ENCODE measurements at places on chromosomes 1 and 21.
A peak's percentile ranks its signal among the peaks of the same experiment; 100 is the strongest.

DNA sequence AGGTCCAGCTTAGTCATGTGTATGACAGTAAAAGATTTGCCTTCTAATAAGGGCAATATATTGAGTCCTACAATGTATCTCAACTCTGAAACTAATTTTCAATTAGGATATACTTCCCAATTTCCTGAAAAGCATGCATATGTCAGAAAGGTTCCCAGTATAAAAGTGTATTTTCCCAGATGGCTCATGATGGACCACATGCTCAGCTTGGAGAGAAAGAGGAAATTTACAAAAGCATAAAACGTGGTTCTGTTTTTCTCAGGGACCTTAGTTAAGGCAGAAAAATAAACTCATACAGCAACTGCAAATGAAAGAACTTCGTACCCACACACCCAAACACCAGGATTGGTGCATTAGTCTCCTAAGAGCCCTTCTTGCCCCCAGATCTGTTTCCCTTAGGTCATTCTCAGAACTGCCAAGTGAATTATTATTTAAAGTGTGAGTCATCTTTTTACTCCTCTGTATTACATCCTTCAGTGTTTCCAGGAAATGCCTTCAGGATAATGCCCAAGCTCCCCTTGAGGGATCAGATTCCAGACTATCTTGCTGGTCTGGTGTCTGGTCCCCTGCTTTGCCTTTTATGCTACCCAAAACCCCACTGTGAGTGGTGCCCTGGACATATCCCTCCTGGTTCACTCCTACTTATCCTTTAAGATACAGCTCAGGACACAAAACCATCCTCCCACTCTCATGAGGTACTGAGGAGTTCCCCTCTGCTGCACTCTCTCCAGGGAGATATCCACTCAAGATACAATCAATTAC lies 57.4 kb downstream of the SSX2IP start:
- peak overlapping the region; percentile 89 for H3K27ac ChIP-seq
- no peak for DNase-seq
- H3K4me3 ChIP-seq = no peak overlapping the region
- peaks cover 25% of the 10 kb centered on the region for H3K4me1 ChIP-seq
- H3K36me3 ChIP-seq = no peaks in the 10 kb centered on the region

DNA sequence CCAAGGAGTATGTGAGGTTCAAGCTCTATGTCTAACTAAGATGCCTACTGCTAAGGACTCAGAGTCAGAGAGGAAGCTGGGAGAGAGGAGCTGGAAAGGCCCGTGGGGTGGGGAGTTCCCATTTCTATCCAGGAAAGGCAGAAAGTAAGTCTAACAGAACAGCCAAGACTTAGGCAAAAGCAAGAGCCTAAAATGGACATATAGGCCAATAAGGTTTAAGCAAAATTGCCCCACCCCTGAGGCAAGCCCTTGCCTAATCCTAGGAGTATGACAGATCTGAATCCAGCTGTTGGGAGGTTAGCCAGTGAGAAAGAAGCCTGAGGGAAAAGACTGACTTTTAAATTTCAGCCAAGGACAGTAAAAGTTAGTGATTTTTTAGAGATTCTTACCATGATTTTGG lies 1.6 kb upstream of the KLHDC9 start:
- H3K4me1 ChIP-seq = peaks cover 12% of the 10 kb centered on the region
- no peak for DNase-seq
- H3K27me3 ChIP-seq = no peaks in the 10 kb centered on the region
- no peak overlapping the region for H3K27ac ChIP-seq
- H3K36me3 ChIP-seq = peaks cover 16% of the 10 kb centered on the region

DNA sequence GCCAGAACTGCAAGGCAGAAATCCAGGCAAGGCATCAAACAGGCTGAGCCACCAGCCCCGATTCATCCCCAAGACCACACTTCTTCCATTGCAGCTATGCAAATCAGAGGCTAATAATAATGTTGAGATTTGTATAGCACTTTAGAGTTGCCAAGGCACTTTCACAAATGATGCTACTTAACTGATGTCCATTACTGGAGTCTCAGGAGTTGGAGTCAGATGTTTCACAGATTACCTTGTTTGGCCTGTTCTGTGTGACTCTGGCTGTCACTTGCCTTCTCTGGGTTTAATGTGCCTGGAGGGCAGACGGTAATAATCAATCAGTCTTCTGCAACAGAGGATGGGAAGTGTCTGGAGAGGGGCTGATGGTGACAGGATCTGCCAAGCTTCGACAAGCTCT lies 40.8 kb upstream of the MPZL1 start:
- H3K27me3 ChIP-seq = no peaks in the 10 kb centered on the region
- H3K27ac ChIP-seq = no peak overlapping the region
- no peaks in the 10 kb centered on the region for H3K36me3 ChIP-seq
- H3K4me3 ChIP-seq = no peak overlapping the region

DNA sequence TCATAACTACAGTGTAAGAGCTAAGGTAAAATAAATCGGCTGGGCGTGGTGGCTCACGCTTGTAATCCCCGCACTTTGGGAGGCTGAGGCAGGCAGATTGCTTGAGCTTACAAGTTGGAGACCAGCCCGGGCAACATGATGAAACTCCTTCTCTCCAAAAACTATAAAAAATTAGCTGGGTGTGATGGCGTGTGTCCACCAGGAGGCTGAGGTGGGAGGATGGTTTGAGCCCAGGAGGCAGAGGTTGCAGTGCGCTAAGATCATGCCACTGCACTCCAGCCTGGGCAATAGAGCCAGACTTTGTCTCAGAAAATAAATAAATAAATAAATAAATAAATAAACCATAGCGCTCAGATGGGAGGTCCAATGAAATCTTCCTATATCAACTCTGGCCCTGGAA lies 16.7 kb upstream of the FAM110D start:
- H3K4me3 ChIP-seq = no peak overlapping the region
- no peaks in the 10 kb centered on the region for H3K36me3 ChIP-seq
- peaks cover 5% of the 10 kb centered on the region for H3K4me1 ChIP-seq
- no peaks in the 10 kb centered on the region for H3K27me3 ChIP-seq
- no peak overlapping the region for H3K27ac ChIP-seq
- DNase-seq = no peak

DNA sequence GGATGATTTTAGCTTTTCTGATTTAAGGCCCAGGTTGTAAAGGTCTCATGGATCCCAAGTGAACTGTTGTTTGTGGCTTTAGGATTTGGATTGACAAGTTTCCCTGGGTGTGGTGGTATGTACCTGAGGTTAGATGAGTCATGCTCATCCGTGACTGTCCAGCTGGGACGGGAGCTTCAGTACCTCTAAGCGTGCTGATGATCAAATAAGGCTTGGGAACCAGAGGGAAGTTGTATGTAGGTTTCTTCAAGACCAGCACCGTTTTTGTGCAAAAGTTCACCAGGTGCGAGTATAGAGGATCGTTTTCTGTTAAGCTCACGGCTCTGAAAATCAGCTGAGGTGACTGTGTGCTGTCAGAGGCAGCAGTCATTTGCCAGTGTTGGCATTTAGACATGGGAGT lies 19.8 kb downstream of the PLA2G2E start:
- H3K4me3 ChIP-seq = no peak overlapping the region
- H3K27me3 ChIP-seq = no peaks in the 10 kb centered on the region
- H3K36me3 ChIP-seq = peaks cover 83% of the 10 kb centered on the region
- H3K4me1 ChIP-seq = peaks cover 11% of the 10 kb centered on the region

DNA sequence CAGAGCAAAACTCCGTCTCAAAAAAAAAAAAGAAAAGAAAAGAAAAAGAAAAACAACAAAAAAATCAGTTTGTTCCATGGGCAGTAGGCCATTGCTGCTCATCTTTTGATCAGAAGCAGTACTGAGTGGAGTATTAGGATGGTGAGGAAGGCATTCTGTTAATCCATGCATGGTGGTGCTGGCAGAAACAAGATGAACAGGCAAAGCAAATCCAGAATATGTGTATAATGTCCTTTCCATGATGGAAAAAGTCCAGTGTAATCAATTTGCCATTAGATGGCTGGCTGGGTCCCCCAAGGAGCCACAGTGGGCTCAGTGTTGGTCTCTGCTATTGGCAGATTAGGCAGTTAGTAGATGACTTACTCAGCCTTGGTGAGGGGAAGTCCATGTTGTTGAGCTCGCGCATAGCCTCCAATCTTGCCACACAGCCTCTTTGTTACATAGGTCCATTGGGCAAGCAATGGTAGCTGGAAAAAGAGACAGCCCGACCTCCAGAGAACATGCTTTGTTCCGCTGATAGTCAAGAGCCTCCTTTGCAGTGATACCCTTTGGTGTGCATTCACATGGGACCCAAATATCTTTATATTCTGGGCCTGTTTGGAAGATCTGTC lies 23.3 kb downstream of the H3-3A start:
- H3K4me3 ChIP-seq = no peak overlapping the region
- H3K27ac ChIP-seq = no peak overlapping the region
- no peaks in the 10 kb centered on the region for H3K4me1 ChIP-seq

DNA sequence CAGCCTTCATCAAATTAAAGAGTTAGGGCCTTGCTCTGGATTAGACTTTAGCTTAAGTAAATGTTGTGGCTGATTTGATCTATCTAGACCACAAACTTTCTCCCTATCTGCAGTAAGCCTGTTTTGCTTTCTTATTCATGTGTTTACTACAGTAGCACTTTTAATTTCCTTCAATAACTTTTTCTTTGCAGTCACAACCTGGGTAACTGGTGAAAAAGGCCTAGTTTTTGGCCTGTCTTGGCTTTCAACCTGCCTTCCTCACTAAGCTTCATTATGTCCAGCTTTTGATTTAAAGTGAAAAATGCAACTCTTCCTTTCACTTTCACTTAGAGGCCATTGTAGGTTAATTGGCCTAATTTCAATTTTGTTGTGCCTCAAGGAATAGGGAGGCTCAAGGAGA lies 12.5 kb upstream of the LPGAT1 start:
- no peaks in the 10 kb centered on the region for H3K36me3 ChIP-seq
- H3K27ac ChIP-seq = no peak overlapping the region
- DNase-seq = no peak
- no peaks in the 10 kb centered on the region for H3K27me3 ChIP-seq
- H3K4me3 ChIP-seq = no peak overlapping the region
